NCI-H748 treated with DMSO at 0.1 percent for 48 hours (cell line): ENCODE measurements at places on chromosomes 11 and 22.
A peak's percentile ranks its signal among the peaks of the same experiment; 100 is the strongest.

GRCh38 chr22:37119872-37120271 lies 10.4 kb upstream of the TMPRSS6 start:
- no peak for DNase-seq

- no peak for DNase-seq
Observed at GRCh38 chr22:19325296-19325948, 33.9 kb upstream of the CLTCL1 start.

DNA sequence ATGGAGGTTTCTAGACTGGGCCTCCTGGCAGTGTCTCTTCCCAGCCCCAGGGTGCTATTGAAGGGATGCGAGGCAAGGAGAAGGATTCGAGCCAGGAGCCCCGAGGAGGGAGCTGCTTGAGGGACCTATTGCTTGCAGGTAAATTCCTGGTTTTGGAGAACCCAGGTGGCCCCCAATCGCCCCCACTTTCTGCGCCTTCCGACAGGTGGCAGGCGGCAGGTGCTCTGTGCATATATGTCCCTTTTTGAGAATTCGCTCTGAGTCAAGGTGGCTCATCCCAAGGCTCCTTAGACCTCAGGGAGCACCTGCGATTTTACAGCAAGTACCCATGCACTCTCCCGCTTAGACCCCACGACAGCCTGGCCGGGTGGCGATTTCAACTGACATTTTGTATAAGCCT lies 40.3 kb upstream of the SHISAL1 start:
- no peak for DNase-seq

DNA sequence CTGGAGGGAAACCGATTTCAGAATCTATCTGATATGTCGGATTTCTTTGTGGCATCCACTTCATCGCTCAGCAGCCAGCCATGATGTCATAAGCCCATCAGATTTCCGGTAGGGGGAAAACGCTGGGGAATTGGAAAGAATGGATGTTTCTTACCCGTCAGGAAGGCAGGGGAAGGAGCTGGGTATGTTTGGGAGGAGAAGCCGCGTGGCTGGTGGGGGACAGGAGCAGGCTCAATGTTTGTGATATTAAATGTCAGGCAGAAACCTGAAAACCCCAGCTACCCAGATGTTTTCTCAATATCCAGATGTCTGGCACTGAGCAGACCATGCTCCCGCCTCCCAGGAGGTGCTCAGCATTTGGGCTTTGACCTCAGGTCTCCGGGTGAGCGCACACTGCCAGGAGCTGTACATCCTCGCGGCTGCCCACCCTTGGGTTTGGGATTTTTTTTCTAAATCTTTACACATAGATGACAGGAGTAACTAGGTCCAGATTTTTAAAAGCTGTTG lies 67.5 kb downstream of the NFAM1 start:
- DNase-seq, result no peak

GRCh38 chr11:10900681-10901415 lies 43.0 kb upstream of the ZBED5 start:
- no peak for DNase-seq

GRCh38 chr11:102244681-102245409 lies 72.4 kb upstream of the BIRC3 start:
- DNase-seq, result no peak

DNA sequence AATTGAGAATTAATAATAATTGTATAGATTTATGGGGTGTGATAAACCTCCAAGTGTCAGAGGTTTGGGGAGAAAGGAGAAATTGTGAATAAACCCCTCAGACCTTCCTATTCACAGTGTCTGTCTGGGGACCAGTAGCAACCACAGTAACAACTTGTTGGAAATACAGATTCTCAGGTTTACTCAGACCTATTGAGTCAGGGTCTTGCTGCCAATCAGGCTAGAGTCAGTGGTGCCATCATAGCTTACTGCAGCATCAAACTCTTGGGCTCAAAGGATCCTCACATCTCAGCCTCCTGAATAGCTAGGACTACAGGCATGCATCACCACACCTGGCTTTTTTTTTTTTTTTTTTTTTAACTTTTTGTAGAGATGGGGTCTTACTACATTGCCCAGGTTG lies 17.3 kb downstream of the SLC3A2 start:
- DNase-seq, result no peak

- DNase-seq, result no peak
Observed at GRCh38 chr22:32788904-32789624, 12.4 kb upstream of the TIMP3 start.

GRCh38 chr22:26798462-26799065 lies 141.2 kb downstream of the MIAT start:
- no peak for DNase-seq

DNA sequence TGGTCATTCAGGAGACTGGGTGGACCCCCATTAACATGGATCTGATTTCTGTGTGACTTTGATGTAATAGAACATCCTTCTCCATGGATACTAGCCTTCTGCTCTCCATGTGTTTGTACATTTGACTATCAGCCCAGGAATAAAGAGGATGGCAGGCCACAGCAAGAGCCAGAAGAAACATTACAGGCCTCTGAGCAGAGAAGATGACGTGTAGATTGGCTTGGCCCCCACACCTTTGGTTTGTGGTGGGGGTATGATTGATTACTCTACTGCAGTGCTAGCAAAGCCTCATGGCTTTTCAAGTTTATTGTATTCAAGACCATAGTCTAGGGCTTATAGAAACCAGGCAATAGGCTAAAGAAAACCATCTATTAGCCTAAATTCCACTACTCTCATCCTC lies 77.0 kb downstream of the GRAMD1B start:
- DNase-seq, result no peak

DNA sequence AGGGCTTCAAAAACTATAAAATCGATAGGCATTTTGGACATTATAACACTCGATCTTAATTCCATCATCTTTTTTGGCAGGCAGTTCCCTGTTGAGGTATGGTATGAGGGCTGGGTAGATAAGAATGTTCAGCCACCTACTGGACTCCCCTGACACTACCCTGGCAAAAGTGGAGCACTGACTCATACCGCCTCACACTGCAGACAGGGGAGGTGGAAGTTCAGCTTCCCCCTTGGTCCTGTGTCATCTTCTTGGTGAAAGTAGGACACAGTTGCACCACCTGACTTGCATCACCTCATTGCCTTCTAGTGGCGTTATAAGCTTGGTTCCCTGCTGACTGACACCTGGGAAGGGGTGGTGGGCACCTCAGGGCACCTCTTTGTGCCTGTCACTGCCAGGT lies 30.4 kb downstream of the PAAF1 start:
- DNase-seq, result no peak

DNA sequence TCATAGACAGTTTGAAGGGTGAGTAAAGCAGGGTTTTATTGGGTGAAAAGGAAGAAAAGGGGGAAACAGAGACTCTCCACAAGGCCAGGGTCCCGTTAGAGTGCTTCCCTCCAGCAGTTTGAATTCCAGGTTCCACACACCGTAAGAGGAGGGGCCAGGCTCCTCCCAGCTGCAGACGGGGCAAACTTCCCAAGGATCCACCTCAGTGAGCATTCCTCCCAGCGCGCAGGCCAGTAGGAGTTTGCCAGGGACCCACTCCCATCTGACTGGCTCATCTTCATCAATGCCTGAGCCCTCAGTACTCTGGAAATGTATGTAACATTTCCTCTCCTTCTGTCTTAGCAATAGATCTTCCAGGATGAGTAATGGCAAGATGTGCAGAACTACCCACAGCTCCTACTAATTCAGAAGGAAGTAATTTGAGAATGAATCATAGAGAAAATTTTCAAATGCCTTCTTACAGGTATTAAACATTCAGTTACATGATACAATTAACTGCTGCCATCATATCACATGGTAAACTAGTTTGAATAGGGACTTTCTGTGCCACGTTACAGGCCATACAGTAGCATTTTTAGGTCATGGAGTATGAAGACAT lies 34.0 kb upstream of the TRPC6 start:
- DNase-seq, result no peak

DNA sequence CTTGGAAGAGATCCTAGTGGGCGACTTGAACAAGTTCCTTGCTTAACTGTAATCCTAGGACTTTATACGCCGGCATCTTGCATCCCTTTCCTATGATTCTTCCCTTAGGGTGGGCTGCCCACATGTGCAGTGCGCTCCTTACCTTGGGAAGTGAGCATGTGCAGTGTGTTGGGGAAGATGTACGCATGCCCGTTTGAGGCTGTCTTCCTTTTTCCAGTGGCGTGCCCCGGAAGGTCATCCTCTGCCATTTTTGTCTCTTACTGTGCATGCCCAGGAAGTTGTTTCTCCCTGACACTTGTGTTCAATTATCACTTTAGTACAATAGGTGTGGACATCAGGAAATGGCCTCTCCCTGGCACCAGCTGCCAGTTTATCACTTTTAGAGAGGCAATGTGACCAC lies 936.5 kb downstream of the TBC1D22A start:
- DNase-seq, result no peak

DNA sequence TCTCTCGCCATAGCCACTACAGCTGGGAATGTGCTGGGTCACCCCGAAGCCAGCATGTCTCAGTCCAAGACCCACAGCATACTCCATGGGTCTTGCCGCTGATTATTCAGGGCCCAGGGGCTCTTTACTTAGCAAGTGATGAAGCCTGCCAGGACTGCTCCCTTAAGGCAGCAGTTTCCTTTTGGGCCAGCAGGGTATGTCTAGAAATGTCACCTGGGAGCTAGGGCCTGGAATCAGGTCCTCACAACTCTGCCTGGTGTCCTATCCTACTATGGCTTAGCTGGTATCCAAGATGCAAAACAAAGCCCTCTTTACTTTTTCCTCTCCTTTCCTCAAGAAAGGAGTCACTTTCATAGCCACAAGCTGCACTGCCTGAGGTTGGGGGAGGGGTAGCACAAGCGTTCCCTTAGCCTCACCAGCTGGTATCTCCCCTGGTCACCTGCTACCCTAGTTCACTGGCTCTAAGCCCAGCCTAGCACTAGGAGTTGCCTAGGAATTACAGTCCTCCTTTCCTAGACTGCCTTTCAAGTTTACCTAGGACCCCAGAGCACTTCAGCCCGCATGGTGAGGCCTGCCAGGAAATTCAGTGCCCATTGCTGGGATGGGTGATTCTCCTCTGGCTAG lies 22.6 kb upstream of the NCR3LG1 start:
- DNase-seq, result no peak

DNA sequence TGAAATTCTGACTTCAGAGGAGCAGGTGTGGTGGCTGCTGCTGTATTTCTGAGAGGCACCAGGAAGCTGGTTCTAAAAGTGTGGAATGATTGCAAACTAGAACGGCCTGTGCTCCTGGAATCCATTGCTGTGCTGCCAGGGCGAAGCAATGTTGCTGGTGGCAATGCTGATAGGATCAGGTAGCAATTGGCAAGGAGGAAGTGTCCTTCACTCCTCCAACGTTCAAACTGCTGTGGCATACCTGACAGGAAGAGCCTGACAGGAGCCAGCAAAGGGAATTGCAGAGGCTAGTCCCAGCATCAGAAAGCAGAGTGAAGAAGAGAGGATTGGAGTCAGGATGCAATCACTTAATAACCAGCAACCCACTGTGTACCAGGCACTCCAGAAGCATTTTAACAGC lies 118.2 kb downstream of the FAR1 start:
- DNase-seq, result no peak

DNA sequence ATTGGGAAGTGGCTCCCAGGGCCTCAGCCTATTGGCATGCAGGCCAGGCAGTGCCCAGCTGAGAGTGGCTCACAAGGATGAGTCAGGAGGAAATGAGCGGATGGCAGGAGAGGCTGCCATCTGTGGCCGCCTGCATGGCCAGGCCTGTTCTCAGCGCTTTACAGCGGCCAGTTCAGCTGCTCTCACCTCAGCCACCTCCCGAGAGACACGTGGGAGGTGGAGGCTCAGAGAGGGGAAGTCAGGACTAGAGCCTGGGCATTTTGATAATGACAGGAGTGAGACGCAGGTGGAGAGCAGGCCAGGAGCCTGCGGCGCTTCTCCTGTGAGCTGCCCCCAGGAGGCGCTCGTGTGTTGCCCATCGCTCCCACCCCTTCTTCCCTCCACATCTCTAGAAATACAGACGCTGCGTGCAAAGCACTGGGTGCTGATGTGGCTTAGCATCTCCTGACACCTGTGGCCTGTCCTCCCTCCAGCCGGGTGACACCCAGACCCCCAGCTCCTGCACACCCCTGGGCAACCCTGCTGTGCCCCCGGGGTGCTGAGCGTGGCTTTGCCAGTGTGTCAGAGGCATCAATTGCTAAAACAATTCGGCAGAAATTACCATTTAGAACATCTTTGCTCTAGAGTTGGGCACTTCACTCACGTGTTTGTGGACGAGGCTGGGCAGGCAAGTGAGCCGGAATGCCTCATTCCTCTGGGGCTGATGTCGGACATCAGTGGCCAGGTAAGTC lies 21.4 kb upstream of the PANX2 start:
- DNase-seq, result peak; percentile 76

- no peak for DNase-seq
Observed at GRCh38 chr11:92850296-92850826, 119.1 kb upstream of the MTNR1B start.

DNA sequence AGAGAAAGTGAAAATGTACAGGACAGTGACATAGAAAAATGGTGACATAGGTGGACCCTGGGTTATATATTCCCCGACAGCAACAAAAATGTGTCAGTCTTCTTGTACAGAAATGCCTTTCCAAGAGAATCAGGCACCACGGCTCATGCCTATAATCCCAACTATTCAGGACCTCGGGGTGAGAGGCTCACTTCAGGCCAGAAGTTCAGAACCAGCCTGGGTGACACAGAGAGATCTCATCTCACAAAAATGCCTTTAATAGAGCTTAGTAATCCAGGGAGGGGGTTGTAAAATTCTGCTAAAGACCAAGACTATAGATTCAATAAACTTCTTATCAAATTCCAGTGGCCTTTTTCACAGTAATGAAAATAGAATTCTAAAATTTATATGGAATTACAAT lies 10.7 kb downstream of the ZNF195 start:
- DNase-seq, result no peak

GRCh38 chr11:78265326-78265725 lies 76.6 kb downstream of the USP35 start:
- DNase-seq, result no peak

GRCh38 chr11:297051-297585 lies 2.2 kb downstream of the IFITM5 start:
- no peak for DNase-seq

DNA sequence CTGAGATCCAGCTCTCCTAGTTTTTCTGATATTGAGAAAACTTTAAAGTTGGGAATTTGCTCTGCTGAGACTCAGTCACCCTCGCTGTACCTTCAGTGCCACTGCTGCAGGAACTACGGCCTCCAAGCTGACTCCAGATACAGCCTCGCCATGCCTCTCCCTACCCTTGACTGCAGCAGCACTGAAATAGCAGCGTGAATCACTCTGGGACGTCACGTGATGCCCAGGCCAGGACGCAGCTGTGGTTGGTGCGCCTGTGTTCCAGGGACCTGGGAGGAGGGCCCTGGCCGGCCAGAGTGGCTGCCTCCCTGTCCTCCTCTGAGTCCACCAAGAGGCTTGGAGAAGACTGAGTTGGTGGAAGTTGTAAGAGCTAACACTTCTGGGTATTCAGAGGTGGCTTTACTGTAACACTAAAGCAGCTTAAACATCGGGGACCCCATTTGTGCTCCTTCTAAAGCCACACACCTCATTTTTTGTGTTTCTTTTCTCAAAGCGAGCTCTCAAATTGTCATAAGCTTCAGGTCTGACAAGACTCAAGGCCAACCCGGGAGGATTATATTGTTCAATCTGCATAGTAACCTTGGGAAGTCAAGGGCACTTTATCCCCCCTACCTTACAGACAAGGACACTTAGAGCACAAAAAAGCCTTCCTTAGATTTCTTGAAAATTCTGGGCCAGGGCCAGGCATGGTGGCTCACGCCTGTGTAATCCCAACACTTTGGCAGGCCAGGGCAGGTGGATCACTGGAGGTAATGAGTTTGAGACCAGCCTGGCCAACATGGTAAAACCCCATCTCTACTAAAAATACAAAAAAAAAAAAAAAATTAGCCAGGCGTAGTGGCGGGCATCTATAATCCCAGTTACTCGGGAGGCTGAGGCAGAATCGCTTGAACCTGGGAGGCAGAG lies 4.2 kb upstream of the STIP1 start:
- DNase-seq, result no peak
